ENCODE measurements at places on chromosomes 5 and 9.
A peak's percentile ranks its signal among the peaks of the same experiment; 100 is the strongest.

DNA sequence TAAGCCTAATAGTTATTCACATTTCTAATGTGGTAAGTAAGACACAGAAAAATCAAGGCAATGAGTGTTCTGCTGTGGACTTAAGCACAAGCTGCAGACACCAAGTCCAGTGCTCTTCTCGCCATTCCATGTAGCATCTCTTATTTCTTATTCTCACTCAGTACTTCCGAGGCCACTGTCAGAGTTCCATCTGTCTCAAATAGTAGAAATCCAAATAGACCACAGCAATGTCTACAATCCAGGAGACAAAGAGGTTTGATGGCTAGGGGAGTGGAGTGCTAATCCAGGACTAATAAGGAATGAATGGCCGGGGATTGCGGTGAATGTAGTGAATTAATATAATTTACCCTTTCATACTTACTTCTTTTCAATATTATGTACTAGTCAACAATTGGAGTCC lies 147.3 kb downstream of the FBXL7 start:
- no peak for DNase-seq

- DNase-seq, result no peak
These were observed 17.4 kb upstream of the TNFAIP8 start for GRCh38 chr5:119338326-119338946.

DNA sequence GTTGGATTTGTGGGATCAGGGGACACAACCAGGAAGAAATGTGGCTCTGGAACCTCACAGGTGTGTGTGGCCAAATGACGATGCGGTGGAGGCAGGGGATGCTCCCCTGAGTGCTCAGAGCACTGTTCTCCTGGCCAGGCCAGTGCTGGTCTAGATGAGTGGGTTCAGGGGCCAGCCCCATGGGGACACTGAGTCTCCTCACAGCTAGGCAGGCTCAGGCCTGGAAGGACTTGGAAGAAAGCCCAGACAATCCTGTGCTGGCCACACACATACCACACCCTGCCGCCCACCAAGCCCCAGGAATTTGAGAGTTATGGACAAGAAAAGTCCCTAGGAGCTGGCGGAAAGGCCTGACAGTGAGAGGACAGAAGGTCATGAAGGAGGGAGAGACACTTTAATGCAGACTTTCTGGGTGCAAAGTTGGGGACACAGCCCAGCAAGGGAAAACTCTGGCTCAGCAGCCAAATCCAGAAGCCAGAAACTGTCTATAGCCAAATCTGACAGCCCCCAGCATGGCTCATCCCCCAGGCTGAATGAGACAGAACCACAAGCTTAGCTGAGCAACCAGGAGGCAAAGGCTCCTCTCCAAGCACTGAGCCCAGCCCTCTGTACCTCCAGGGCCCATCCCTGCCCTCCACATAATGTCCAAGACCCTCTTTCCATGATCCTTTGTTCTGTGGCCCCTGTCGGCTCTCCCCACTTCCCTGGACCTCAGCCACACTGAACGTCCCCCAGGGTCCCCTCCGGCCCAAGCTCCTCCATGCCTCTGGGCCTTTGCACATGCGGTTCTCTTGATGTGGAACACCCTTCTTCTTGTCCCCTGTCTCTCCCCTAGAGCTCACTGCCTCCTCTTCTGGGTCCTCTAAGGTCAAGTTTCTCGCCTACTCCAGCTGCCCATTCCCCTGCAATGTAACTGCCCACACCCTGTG lies 22.4 kb downstream of the LHX6 start:
- no peak for DNase-seq

DNA sequence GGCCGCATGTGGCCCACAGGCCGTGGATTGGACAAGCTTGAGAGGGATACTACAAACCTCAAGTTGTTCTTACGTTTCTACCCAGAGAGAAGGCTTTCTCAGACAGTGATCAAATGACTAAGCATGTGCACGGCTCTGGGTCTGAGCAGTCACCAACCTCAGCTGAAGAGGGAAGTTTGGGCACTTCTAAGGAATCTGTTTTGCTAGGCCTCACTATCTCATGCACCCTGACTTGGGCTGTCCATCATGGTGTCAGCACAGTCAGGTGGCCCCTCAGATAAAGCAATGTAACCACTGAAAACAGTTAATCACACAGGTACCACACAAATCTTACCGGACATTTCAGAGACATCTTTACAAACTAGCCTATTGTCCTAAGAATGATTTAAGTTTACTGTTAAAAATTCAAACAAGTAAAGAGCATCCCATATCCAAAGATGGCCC lies 24.6 kb downstream of the CSF2 start:
- DNase-seq, result no peak

GRCh38 chr5:94969174-94969573 lies 315.7 kb downstream of the MCTP1 start:
- no peak for DNase-seq

GRCh38 chr5:55226027-55226933 lies 835 bp downstream of the MCIDAS start:
- DNase-seq, result peak; percentile 44

GRCh38 chr5:152314196-152314829 lies 90.8 kb downstream of the NMUR2 start:
- no peak for DNase-seq

DNA sequence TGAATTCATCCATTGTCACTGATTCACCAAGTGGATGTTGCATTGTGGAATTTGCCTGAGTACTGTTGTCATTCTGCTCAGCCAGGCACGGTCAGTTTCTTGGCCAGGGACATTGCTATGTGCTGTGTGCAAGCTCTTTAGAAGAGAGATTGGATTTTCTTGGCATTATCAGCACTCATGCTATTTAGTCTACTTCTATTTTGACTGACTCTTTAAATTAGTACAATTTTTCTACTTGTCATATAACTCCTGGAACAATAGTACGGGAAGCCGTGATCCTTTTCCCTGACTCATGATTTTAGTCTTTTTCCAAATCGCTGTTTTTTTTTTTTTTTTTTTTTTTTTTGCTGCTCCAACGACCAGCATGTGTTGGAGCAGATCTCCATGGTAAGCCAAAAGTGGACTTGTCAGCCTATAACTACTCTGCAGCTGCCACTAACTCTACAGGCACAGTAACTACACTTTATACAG lies 129.7 kb downstream of the CDC42SE2 start:
- DNase-seq, result no peak

All from NCI-H187 (cell line).